Cardiac septum (tissue), 1 donor: ENCODE measurements at places on chromosomes 13 and 19. TPM values are rescaled to one million over a fixed set of nuclear protein-coding genes. Genes with fewer than 3 reads are reported as not detected.

DNA sequence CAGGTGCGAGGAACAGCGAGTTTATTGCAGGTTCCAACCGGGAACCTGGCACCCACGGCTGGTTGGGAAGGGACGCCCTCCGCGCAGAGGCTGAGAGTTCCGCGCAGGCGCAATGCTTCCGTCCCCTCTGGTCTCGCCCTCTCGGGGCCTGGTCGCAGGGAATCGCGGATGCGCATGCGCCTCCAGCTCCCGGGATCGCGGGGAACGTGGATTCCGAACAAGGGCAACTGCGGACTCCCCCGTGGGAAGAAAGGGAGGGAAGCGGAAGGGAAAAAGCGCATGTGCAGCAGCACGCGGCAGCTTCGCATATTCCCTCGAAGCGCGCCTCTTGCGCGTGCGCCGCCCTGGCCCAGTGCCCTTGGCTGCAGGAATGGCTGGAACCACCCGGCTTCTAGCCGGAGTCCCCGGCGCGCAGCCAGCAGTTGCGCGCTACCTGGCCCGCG lies 1.1 kb downstream of the TSSK6 start:
- DNase-seq: peak; percentile 89

DNA sequence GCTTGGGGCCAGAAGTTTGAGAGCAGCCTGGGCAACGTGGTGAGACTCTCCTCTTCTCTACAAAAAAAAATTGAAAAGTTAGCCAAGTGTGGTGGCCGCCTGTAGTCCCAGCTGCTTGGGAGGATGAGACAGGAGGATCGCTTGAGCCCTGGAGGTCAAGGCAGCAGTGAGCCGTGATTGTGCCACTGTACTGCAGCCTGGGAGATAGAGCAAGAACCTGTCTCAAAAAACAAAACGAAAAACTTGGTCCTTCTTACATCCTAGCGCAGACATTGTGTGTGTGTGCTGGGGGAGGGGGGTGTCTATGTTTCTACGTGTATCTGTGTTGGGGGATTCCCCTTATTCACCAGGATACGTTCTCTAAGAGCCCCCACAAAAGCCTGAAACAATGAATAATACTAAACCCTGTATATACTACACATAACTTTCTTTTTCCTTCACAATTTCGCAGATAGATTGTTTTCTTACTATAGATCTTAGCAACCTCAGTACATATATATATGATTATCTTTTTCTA lies 7.9 kb downstream of the AXL start:
- DNase-seq: no peak

DNA sequence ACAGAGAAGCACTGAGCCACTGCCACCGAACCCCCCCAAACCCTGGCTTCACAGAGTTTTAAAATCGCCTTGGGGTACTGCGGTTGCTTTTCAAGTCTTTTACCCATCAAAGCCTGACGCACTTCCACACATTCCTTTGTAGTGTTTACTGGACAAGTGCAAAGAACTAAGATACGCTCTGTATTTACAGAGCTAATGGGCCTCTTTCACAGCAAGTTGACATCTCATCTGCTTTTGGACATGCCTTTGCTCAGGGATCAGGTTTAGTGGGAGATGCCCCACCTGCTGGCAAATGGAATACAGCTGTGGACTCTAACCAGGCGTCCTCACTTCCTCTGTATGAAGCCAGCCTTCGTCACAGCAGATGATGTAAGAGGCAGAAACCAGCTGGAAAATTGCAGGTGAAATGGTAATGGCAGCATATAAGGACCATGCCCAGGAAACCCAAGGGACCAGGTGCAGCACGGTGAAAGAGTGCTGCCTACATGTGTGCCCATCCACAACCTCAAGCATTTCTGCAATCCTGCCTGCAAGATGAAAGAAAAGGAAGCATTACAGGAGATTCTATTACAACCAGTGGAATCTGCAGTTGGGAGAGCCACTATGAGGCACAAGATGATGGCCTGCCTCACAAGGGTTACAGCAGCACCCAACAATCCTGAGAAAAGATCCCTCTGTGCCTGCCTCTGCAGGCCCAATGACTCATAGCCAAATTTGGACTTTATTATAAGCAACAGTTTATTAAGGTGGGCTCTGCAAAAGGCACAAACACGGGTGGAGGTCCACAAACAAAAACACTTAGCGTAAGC lies 34.7 kb downstream of the BRD4 start:
- DNase-seq: no peak

Gene SPACA4
- not detected for total RNA-seq

Gene ARRDC5
- total RNA-seq: not detected

DNA sequence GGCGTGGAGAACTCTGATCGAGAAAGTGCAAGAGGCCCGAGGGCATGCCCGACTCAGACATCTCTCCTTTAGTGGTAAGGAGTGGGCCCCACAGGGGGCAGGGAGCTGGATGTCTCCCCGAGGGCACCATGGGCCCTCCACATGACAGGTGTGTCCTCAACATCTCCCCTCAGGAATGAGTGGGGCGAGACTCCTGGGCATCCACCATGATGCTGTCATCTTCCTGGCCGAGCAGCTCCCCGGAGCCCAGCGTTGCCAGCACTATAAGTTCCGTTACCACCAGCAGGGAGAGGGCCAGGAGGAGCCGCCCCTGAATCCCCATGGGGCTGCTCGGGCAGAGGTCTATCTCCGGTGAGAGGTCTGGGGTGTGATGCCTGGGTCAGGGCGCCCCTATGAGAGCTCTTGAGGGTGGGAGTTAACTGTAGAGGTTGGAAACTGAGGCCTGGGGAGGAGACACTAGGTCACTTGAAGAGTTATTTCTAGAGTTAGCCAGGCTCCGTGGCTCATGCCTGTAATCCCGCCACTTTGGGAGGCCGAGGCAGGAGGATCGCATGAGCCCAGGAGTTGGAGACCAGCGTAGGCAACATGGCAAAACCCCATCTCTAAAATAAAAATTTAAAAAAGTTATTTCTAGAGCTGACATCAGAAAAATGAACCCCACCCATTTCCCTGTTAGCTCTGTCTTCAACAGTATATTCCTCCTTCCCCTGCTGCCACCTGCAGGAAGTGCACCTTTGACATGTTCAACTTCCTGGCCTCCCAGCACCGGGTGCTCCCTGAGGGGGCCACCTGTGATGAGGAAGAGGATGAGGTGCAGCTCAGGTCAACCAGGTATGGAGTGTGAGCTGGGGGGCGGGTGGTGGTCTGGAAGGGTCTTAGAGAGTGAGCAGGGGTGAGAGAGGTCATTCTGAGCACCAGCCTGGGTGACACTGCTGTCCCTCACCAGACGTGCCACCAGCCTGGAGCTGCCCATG lies 5.1 kb downstream of the IGFLR1 start:
- no peak for DNase-seq

- no peak for DNase-seq
Measured at GRCh38 chr13:94435604-94436226, 43.8 kb downstream of the DCT start.

Gene RETN
- 0.75 TPM for total RNA-seq

Gene KLK3
- total RNA-seq: not detected

DNA sequence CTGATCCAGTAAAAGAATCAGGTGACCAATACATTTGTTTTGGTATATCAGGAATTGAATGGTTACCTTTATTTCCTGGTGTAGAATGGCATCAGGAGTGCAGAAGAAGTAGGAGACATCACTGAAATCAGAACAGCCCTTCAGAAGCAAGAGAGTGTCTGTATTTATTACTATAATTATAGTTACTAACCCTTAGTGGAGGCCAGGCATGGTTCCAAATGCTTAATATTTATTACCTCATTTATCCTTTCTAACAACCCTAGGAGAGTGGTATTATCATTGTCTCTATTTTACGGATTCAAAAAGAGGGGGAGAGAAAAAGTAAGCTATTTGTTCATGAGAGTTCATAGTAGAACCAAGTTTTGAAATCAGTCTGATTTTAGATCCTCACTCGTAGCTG lies 1292.9 kb downstream of the PCDH9 start:
- DNase-seq: no peak

GRCh38 chr13:105410602-105411001 lies 1124.9 kb downstream of the EFNB2 start:
- DNase-seq: peak; percentile 76

DNA sequence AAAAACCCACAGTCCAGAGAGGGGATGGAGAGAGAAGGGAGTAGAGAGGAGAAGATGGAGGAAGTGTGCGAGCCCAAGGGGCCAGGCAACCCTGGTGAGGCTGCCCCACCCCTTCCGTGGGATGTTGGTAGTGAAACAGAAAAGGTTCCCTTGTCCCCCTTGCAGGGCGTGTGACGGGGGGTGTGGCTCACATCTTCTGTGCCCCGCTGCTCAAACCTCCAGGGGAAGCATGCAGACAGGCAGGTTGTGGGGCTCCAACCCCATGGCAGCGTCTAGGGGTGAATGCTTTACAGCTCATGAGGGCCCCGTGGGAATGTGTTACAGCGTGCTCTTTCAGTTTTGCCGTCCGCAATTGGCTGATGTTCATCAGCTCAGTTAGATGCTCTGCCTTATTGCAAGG lies 14.7 kb upstream of the EVI5L start:
- DNase-seq: no peak

Gene NLRP7
- not detected for total RNA-seq

- DNase-seq: no peak
Measured at GRCh38 chr13:33679658-33680012, 138.3 kb upstream of the RFC3 start.

Gene CEACAM8
- total RNA-seq: 0.35 TPM

DNA sequence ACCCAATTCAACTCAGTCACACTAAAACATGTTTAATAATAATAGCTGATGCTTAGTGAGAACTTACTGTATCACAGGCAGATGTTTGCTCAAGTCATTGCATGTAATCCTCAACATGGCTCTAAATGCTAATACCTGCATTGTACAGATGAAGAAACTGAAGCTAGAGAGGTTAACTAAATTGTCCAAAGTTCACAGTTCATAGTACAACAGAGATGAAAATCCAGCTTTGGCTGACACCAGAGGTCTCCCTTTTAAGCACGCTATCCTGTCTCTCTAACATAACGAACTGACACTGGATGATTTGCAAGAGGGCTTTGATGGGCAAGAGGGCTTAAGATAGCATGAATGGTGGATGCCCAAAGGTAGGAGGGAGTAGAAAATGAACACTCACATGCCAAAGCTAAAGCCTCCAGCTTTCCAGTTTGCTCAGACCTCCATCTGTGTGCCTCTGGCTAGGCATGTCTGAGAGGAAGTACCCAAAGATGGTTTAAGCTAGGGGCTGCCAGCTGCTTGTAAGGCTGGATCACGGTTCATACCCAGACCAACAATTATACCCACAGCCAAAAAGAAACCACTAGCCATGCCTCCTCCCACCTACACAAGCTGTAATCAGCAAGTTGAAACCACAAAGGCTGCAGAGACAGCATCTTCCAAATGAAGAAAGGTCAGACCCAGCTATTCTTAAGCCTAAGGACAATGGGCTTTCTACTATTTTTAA lies 196.9 kb upstream of the UBL3 start:
- DNase-seq: no peak

Gene NOVA2
- 5.9 TPM for total RNA-seq

DNA sequence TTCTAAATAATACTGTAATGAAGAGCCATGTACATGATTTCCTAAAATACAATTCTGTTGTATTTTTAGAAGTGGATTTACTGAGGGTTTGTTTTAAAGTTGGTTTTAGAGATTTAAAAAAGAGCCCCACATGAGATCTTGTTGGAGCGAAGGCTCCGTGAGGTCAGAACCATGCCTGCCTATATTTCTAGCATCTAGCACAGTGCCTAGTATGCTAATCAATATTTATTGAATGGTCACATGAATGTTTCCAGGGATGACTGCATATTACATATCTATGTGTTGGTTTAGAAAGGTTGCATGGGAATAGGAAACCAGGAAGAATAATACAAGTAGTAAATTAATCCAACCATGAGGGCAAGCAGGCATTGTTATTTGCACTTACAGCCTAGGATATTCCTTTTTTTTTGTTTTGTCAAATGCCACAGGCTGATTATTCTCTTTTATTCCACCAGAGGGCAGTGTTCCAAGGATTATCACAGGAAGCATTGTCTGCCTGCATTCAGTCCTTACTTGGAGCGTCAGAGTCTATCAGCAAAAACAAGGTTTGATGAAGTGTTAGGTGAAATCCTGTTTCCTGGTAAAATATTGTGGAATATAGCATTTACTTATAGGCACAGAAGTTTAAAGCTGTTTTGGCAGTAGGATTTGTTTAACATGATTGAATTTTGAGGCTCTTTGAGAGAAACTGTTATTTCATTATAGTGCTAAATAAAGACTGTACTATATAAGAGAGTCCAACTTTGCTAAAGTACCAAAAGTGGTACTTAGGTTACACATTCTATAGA lies 46.8 kb downstream of the COG3 start:
- no peak for DNase-seq

Gene ZNF416
- total RNA-seq: 4.8 TPM

- no peak for DNase-seq
Measured at GRCh38 chr19:41853768-41854167, 6.3 kb upstream of the RPS19 start.

DNA sequence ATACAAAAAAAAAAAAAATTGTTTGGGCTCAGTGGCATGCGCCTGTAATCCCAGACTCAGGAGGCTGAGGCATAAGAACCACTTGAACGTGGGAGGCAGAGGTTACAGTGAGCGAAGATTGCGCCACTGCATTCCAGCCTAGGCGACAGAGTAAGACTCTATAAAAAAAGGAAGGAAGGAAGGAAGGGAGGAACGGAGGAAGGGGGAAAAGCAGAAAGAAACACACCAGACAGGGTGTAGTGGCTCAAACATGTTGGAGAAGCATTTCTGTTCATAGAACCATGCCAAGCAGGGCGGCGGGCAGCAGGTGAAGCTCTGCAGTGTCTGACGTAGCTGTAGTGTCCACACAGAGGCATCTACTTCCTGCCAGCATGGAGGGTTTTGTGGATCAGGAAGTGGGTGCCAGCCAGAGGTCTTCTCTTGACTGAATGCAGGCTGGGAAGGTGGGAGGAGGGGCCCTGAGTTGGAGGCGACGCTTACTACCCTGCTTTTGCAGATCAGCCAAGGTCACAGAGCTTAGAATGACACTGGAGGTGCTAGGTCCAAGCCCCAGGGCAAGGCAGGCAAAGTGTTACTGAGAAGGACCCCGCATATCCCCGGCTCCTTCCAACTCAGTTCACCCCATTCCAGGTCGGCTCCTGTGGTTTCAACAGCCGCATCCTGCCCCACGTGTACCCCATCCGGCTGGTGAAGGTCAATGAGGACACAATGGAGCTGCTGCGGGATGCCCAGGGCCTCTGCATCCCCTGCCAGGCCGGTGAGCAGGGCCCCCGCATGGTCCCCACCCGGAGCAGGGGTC lies 11.6 kb upstream of the PGLS start:
- DNase-seq: no peak

Gene ZNF44
- 10.8 TPM for total RNA-seq

- DNase-seq: no peak
Measured at GRCh38 chr19:38980583-38981374, 5.2 kb upstream of the FBXO17 start.

DNA sequence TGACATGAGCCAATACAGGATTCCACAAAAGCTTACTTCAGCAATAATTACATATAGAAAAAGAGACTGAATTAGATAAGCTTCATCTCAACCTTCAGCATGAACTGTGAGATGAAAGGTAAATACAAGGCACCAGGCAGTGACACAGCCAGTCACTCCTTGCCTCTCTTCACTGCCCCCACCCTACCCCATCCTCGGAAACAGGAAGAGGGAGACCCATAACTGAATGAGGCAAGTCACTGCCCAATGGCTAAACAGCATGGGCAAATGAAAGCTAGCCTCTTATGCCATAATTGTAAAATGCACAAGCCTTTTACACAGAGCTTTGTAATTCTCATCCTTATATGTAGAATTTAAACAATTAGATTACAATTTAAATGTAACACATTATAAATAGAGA lies 1.7 kb downstream of the ZNF160 start:
- no peak for DNase-seq
